ENCODE measurements at places on chromosomes 5 and 9.
A peak's percentile ranks its signal among the peaks of the same experiment; 100 is the strongest.

DNA sequence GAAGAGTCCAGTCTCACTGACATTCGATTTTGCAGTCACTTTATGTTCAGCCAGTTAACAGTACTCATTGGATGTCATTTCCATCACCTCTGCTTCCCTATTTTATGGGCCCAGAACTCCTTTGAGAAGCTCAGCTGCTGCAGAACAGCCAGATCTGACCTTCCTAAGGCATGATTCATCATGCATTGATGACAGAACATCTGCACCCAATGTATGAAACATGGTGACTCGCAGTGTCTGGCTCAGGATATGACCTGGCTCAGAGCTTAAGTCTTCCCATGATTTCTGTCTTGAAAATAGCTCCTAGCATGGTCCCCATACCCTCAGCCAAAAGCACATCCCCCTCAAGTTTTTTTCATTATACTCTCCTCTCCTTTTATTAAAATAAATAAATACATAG, 92.6 kb upstream of the TRIM32 start:
- peak; percentile 93 for DNase-seq

DNA sequence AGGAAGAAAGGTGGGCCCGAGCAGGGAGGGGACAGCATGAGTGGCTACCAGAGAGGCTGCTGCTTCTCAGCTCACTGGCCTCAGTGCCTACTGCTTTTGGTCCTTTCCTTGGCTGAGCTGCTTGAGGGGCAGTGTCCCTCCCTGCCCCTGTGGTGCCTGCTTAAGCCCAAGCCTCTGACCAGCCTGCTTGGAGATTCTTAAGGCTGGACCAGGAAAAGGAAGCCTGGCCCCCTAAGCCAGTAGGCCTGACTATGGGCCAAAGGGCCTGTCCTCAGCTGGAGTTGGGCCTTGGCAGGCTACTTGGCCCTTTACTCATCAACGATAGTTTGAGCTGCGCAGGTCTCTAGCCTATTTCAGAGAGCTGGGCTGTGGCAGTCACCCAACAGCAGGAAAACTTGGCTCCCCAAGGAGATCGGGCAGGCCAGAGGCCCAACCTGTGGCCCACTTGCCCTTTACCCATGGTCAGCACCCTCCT, 24.9 kb downstream of the TCF7 start:
- DNase-seq: no peak

GRCh38 chr9:91978740-91979414, 28.8 kb upstream of the ROR2 start:
- peak; percentile 67 for DNase-seq

DNA sequence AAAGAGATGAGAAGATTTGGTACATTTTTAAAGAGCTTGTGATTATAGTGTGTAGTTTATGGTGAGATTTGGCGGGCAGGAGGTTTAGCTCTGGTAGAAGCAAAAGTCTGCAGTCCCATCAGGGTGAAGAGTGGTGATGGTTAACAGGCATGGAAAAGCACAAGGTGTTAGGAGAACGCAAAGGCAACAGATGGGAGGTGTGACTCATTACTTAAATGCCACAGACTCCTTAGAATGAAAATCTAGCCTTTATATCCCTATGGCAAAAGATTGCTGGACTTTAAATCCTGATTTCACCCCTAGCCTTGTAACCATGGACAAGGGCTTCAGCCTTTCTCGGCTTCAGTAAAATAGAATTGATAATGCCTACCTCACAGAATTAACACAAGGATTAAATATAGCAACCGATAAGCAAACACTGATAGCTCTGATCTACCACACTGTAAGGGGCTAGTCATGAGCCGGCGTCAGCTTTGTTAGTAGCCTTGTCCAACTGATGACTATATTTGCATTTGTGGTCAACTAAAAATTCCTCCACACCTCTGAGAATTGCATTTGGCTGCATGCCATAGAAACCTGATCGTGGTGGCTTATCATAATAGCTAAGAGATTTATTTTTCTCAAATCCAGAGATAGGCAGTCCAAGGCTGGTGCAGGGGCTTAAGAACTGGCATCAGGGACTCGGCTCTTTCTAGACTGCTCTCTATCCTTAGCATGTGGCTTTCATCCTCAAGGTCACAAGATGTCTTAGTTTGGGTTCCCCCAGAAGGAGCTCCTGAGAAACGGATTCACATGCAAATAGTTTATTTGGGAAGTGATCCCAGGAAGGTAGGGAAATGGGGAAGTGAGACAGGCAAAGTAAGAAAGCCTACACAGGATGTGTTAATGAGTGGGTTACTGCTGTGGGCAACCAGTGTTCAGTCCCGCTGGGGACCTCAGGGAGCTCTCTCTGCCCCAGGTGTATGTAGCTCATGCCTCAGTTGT, 19.6 kb downstream of the MFAP3 start:
- DNase-seq: peak; percentile 35

DNA sequence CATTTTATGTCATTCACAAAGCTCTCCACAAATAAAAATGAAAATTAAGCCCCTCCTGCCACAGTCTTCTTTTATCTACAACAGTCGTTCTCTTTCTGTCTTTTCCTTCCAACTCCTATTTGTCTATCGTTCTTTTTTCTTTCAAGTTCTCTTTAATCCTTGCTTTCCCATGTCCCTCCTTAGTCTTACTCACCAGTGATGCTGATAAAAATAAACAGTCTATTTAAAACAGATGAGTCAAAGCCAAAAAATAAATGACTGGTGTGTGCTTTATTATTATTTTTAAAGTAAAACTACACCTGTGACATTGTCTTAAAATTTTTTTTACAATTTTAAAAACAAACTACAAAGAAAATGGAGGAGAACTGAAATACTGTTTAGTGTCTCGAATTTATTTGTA, 137.1 kb upstream of the TMEM161B start:
- DNase-seq: no peak

DNA sequence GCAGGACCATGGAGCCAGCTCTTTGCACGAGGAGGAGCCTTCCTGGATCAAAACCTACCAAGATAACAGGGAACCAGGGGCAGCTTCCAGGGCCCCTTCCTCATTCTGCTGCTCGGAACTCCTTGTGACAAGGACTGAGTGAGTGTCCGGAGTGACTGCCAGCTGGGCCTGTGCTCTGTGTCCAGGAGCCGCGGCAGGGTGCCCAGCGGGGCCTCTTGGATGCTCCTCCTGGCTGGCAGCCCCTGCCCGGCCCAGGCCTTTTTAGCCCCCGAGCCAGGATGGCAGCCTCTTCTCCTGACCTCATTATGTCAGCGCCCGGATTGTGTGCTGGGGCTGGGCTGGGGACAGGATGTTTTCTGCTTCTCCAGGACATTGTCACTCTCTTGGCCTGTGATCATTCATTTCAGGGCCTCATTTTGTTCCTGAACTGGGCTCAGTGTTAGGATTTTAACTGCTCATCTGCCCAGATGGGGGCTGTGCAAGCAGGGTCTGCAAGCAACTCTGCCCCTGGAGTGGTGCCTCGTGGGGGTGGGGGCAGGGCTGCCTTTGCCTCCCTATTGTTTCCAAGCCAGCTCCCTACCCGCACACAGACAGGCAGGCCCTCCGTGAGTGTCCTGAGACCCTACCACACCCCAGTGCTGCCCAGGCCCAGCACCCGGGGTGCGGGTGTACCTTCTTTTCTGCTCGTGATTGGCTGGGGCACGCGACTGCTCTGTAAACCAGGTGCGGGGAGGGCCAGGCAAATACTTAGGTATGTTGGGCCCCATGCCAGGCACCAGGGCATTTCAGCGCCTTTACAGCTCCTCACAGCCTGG, 161.6 kb downstream of the COL23A1 start:
- no peak for DNase-seq
